ENCODE measurements at places on chromosomes 3 and 15. TPM values are rescaled to one million over a fixed set of nuclear protein-coding genes. Genes with fewer than 3 reads are reported as not detected.

Gene ST8SIA2
- polyA plus RNA-seq: not detected

Gene RTP1
- polyA plus RNA-seq: not detected

Gene AADAC
- polyA plus RNA-seq: not detected

Gene GPR176
- polyA plus RNA-seq: 241 TPM

Gene MCF2L2
- 0.05 TPM for polyA plus RNA-seq

Gene GOLGA6L7
- polyA plus RNA-seq: not detected

Gene MB21D2
- 12.3 TPM for polyA plus RNA-seq

Gene GABRG3
- not detected for polyA plus RNA-seq

Gene SI
- not detected for polyA plus RNA-seq

Gene ADGRG7
- polyA plus RNA-seq: not detected

Gene DUOXA2
- not detected for polyA plus RNA-seq

Gene TTLL13
- 0.04 TPM for polyA plus RNA-seq

Gene DCLK3
- not detected for polyA plus RNA-seq

Gene WNT7A
- polyA plus RNA-seq: not detected
